ENCODE measurements at places on chromosomes 6 and 20. TPM values are rescaled to one million over a fixed set of nuclear protein-coding genes. Genes with fewer than 3 reads are reported as not detected.

The AVP gene
- total RNA-seq, result not detected

The COL11A2 gene
- total RNA-seq, result 0.32 TPM

The BMP7 gene
- not detected for total RNA-seq

DNA sequence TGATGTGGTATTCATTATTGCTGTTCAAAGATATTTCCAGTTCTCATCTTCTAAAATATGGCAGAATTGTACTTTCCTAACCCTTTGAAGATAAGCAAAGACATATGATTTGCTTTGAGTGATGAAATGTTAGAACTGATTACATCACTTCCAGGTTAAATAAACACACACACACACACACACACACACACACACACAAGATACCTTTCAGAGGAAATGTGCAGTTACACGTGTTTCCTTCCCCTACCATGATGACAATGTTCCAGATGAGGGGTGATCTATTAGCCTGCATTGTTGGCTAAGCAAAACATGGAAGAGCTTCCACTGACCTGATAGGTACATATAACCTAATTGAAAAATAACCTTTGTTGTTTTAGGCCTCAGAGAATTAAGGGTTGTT lies 11.7 kb upstream of the FRK start:
- DNase-seq, result no peak

- no peak for DNase-seq
These were observed 1111.4 kb upstream of the CITED2 start for GRCh38 chr6:140485740-140486449.

DNA sequence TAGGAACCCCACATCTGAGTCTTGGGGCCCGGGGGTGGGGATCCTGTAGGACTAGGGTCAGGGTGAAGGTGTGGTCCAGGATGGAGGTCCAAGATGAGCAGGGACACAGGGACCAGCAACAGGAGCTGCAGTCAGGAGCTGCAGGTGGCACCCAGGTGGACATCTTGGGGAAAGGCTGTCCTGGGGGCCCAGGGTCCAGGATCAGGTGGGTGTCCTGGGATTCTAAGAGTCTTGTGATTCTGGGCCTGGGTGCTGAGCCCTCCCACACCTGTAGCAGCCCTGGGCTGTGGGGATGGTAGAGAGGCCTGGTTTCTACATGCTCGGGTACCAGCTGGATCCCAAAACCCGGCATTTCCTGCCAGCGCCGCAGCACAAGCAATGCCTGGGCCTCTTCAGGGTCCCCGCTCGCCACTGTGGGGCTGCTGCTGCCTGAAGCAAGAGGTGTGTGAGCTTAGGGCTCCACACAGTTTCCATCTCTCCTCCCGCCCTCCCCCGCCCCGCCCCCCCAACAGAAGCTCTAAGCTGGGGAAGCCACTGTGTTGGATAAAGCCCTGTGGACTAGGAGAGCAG lies 20.7 kb downstream of the ERGIC3 start:
- DNase-seq, result no peak

DNA sequence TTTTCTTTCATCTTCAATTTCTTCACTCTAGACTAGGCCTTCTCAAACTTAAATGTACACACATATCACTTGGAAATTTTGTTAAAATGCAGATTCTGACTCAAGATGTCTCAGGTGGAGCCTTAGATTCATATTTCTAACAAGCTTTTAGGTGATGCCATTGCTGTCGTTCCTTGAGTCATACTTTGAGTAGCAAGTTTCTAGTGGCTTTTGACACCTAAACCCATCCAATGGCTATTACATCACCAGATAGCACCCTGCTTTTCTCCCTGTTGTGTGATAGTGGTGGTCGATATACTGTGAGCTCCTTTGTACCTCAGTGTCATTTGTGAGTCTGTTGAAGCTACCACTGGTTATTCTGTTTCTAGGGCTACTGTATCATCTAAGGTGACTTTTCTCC lies 34.8 kb upstream of the BAG2 start:
- no peak for DNase-seq
